ENCODE measurements at places on chromosomes 5 and 9.

- DNase-seq = no peak
Measured at GRCh38 chr5:58407042-58407719, 52.7 kb downstream of the PLK2 start.

GRCh38 chr5:55062039-55062779, 38.2 kb downstream of the GZMK start:
- DNase-seq = no peak

DNA sequence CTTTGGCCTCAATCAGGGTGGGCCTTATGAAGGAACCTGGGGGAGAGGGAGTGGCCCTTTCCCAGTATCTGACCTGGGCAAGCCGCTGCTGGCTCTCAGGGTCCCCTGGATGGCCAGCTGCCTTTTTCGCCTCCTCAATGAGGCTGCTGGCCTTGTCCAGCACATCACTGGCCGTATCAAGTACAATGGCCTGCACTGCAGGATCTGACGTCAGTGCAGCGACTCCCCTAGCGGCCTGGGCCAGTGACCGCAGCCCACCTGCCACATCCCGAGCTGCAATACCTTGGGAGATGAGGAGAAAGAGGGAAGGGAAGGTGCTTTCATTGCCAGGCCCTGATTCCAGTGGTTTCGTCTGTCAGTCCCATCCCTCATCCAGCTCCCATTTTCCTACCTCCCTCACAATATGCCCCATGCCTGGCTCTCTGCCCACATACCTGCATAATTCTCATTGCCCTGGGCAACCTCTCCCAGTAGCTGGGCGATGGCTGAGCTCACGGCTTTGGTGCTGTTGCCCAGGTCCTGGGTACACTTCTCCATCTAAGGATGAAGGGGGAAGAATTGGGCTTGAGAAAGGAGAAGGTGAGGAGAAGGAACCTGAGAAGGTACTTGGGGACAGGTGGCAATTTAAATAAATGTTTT, 19.1 kb downstream of the TLN1 start:
- DNase-seq = no peak

DNA sequence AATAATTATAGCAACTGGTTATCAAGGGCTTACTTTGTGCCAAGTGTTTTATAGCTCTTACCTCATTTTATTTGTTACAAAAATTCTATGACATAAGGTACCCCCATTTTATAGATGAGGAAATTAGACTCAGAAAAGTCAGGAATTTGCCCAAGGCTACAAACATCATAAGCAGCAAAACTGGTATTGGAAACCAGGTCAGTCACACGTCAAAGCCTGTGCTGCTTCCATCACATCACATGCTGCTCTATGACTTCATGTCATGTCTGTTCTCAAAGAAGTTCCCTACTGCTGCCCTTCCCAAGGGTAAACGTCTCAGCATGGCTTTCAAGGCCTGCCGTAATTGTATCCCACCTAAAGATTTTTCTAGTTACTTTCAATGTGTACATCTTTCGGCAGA, 6.9 kb upstream of the KIF2A start:
- no peak for DNase-seq

DNA sequence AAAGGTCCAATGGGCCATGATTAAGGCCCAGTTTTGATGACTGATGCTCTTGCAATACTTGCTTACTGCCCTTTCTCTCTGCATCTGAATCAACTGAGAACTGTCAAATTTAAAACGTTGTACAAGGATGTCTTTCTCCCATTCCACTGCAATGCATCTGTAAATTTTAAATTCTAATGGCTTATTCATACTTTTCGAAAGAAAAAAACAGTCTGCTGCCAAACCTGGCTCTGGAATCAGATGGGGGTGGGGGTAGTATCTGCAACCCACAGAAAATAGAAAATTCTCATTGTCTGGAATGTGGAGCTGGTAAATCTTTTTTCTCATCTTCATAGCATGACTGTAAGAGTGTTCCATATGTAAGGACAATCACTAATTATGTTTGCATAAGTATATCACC, 371.8 kb upstream of the RFX3 start:
- no peak for DNase-seq

DNA sequence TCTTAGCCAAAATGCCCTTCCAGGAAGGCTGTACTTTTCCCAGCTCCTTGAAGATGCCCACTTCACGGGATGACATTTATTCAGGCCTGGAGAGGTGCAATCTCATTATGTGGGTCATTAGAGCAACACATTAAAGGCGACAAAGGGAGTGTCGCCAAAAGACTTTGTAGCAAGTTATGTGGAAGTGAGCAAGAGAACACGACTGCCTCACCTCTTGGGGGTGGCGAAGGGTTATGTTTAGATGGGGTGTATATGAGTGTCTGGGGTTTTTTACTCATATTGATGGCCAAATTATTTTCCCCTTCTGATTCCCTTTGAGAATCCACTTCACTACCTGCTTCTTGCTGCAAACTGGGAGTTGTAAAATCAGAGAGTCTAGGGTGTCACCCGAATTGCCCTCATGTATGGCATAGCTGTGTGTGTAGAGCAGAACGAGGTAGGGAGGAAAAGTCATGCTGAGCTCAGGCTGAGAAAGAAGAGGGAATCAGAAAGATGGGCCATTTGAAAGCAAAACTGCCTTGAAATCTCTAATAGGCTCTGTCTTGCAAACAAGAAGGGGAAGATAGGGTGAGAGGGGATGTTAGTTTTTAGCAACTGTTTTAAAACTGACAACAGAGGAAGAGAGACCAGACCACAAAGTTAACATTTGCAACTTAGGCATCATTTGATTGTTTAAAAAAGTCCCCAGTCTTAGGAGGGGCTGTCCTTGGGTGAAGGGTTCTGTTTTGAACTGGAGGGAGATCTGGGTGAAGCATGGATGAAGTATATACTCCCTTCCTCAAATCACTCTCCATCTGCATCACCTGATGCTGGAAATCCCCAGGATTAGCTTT, 97.1 kb upstream of the IL12B start:
- no peak for DNase-seq

DNA sequence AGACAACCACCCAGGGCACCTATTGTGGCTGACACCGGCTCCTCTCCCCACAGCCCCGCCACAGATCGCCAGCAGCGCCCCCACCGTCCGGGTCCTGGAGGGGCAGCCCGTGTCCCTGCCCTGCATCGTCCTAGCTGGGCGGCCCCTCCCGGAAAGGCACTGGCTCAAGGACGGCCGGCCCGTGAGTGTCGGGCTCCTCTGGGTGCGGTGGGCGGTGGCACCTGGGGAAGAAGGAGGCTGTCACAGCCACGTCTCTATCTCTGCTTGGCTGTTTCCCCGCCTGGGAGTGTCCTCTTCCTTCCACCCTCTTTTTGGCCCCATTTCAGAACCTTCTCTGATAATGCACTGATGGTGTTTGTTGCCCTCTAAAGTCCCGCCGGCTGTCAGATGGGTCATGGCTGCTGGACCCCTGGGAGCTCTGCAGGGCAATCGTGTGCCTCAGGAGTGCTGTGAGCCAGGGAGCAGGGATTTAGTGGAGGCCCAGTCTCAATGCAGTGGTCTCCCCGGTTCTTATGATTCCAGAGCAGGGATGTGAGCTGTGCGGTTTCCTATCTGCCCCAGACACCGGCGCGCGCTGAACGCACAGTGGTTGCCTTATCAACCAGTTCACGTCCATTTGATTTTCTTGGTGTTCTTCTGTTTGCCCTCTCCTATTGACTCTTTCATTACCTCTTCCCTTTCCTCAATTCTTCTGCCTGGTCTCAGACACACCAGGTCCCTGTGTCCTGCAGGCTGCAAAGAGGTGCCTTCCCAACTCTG, 55.3 kb downstream of the HMCN2 start:
- no peak for DNase-seq

DNA sequence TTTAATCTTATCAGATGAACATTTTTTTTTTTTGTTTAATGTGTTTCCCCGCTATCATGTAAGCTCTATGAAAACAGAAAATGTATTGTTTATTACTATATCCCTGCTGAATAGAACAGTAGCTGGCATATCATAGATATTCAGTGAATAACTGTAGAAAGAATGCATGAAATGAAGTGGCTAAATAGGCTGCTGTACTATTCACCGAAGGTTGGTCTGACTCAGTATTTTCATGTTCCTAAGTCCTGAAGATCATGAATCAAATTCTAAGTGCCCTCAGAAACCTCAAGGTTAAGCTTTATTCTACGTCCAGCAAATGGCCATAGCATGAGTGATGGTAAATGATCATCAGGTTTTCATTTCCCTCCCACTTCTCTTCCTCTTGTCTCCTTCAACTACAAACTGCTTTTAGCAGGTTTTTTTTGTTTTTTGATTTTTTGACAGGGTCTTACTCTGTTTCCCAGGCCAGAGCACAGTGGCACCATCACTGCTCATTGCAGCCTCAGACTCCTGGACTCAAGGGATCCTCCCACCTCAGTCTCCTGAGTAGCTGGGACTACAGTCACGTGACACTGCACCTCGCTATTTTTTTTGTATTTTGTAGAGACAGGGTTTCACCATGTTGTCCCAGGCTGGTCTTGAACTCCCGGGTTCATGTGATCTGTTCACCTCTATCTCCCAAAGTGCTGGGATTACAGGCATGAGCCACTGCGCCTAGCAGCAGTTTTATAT, 19.1 kb upstream of the ZFAND5 start:
- DNase-seq = no peak

DNA sequence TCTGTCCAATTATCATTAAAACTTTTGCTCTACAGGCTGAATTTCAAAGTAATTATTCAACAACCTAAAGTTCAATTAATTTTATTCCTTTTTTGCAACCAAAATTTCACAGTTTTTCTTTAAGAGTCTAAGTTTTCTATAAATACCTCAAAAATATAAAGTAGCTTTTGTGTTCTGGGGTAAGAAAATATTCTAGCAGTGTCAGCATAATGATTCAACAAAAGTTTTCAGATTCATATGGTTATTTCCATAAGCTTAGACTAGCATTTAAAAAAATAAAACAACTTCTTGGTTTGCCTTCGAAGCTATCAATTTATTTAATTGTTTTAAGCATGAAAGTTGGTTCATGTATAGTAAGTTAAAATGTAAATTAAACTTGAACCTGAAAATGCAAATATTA, 1962.3 kb upstream of the CDH6 start:
- no peak for DNase-seq

GRCh38 chr9:128917151-128917849, 3.5 kb upstream of the PHYHD1 start:
- DNase-seq = no peak

GRCh38 chr5:81761270-81761669, 10.4 kb upstream of the SSBP2 start:
- DNase-seq = no peak

DNA sequence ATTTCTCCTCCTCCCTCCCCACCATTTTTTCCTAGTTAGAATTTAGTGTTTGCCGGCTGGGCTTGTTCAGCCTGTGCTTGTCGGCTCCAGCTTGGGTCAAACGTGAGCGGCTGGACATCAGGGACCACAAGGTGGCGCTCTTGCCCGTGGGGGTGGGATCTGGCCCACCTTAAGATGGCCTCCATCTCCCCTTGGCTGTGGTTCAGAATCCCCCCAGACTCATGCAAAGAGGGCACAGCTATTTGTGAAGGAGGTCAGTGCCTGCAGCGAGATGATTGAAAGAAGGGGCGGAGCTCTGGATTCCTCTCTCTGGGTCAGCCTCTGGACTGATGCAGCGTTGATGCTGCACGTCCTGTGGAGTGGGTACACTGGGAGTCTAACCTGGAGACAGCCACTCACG, 283.3 kb upstream of the TUT7 start:
- peak; percentile 89 for DNase-seq

GRCh38 chr5:142091012-142091411, 17.6 kb upstream of the NDFIP1 start:
- DNase-seq = no peak

GRCh38 chr5:107783551-107783950, 112.8 kb upstream of the EFNA5 start:
- DNase-seq = no peak

Measured in retina (tissue), 1 donor.